Activated CD8-positive, alpha-beta T cell treated with anti-CD3 and anti-CD28 coated beads for 36 hours (primary cell): ENCODE measurements at places on chromosomes 7 and 10. TPM values are rescaled to one million over a fixed set of nuclear protein-coding genes. Genes with fewer than 3 reads are reported as not detected.

TRIL gene
- total RNA-seq: not detected

- H3K27ac ChIP-seq: no peak overlapping the region
- H3K4me3 ChIP-seq: no peak overlapping the region
- no peak for DNase-seq
These were observed 828.8 kb upstream of the MBL2 start for GRCh38 chr10:53601260-53601875.

HOXA11 gene
- total RNA-seq: 0.18 TPM

DNA sequence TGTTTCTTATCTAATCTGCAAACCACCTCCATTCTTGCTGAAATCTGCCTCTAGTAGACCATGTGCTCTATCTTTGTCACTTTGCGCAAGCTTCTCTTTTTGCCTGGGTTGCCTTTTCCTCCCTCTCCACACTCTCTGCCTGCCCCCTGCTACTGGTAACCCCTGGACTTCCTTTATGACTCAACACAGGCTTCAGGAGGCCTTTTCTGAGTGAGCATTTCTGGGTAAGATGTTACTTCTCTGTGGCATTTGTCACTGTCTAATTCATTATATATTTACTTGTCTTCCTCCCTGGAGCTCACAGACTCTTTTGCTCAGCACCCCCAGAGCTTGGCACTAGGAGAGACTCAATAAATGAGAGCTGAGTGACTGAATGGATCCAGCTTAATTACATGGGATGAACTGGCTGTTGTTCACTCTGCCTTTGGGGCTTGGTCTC, 8.4 kb downstream of the GOLGA7B start:
- H3K4me1 ChIP-seq: peaks cover 18% of the 10 kb centered on the region
- no peaks in the 10 kb centered on the region for H3K27me3 ChIP-seq
- no peak overlapping the region for H3K4me3 ChIP-seq
- H3K27ac ChIP-seq: peak overlapping the region; percentile 37

- no peak for DNase-seq
- no peaks in the 10 kb centered on the region for H3K4me1 ChIP-seq
- H3K4me3 ChIP-seq: no peak overlapping the region
- H3K27me3 ChIP-seq: peaks cover 1% of the 10 kb centered on the region
- H3K36me3 ChIP-seq: no peaks in the 10 kb centered on the region
These were observed 25.8 kb downstream of the AKR1C8 start for GRCh38 chr10:5159126-5159525.

DNA sequence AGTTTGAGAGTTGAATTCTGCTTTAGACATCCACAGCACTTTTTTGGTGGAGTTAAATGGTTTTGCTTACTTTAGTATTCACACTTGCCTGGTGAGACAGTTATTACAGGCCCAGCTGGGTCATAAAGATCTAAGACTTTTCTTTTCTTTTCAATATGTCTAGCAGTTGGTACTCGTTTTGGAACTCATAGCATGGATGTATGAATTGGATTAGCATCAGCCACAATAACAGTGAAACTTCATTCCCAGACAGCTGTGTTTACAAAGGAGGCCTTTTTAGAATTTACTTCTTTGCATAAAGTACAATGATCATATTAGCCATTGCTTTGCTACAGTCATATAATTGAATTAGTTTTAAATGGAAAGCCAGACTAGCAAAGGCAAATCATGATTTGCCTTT, 168.4 kb upstream of the DKK1 start:
- no peaks in the 10 kb centered on the region for H3K4me1 ChIP-seq
- no peaks in the 10 kb centered on the region for H3K27me3 ChIP-seq
- DNase-seq: no peak
- no peak overlapping the region for H3K4me3 ChIP-seq

C10orf105 gene
- 0.16 TPM for total RNA-seq

EGFR gene
- total RNA-seq: not detected

ZNF365 gene
- not detected for total RNA-seq

- H3K36me3 ChIP-seq: no peaks in the 10 kb centered on the region
- no peaks in the 10 kb centered on the region for H3K4me1 ChIP-seq
- no peak overlapping the region for H3K27ac ChIP-seq
These were observed 276.9 kb downstream of the ZMYND11 start for GRCh38 chr10:412109-412508.

- H3K36me3 ChIP-seq: no peaks in the 10 kb centered on the region
- H3K4me1 ChIP-seq: peaks cover 6% of the 10 kb centered on the region
- peak overlapping the region; percentile 69 for H3K4me3 ChIP-seq
- H3K27me3 ChIP-seq: no peaks in the 10 kb centered on the region
These were observed 205.0 kb downstream of the DIP2C start for GRCh38 chr10:484441-484924.

DNA sequence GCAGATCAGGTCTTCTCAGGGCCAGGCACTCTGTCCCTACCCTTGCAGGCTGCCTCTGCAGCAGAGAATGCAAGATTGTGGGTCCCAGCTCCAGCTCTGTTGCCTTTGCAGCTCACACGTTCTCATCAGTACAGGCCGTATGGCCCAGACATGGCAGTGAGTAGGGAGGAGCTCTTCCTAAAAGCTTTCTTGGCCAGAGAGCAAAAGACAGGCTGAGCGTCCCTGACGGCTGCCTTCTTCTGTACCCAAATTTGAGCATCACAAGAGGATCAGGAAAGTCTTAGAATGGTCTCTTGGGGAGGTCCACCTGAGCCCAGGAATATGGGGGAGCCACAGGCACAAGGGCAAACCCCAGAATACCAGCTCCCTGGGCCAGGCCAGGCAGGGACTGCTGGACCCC, 266.3 kb upstream of the ZMIZ1 start:
- peaks cover 2% of the 10 kb centered on the region for H3K27me3 ChIP-seq
- no peaks in the 10 kb centered on the region for H3K4me1 ChIP-seq
- no peaks in the 10 kb centered on the region for H3K36me3 ChIP-seq
- H3K27ac ChIP-seq: no peak overlapping the region
- DNase-seq: no peak

DNA sequence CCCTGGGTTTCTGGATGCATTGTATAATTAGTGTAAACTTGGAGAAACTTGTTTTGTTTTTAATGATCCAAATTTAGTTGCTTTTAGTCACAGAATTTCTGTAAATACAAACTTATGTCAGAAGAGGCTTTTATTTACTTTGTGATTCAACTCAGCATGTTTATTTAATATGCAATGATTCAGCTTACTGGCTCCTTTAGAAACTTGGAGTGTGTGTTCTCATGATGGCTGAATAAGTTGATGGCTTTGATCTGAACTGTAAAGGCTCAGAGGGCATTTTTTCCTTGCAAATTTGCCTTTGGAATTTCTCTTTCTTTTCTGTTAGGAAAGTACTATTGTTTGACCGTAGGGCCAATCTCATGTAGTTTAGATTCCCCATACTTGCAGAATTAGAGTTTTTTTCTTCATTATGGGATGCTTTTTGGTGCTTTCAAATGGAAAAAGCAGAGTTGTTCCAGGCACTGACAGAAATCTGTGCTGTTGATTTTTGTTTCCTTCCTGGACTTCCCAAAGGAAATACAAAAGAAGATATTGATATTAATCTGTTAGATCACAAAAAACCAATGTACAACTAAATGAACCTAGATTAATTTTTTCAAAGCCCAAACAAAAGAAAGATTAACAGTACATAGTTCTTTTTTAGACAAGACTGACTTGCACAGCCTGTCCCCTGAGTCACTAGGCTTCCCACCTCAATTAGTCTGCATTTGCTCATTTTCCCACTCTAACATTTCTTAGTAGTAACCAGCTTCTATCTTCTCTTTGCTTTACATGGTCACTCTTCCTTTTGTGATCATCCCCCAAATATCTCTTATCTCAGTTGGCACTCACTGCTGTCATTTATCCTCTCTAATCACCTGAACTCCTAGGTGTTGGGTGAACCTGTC, 96.8 kb upstream of the AGR3 start:
- no peak overlapping the region for H3K4me3 ChIP-seq
- peaks cover 3% of the 10 kb centered on the region for H3K27me3 ChIP-seq
- no peak for DNase-seq

DNA sequence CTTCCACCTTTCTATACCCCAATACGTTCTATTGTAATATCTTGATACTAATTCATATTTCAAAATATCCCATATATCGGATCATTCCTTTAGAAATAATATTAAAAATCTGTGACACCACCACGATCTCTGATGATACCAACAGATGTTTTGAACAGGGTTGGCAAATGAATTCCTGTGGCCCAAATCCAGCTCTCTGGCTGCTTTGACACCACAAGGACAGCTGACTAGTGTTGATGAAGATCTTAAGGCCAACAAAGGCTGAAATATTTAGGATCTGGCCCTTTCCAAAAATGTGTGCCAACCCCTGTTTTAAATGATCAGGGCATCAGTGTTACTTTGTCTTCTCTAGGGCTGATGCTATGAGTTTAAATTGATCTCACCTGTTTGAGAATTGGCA, 380.7 kb upstream of the PFKP start:
- H3K27me3 ChIP-seq: no peaks in the 10 kb centered on the region
- no peak for DNase-seq
- H3K4me3 ChIP-seq: no peak overlapping the region

- H3K27ac ChIP-seq: no peak overlapping the region
- no peaks in the 10 kb centered on the region for H3K4me1 ChIP-seq
- no peak for DNase-seq
- no peaks in the 10 kb centered on the region for H3K27me3 ChIP-seq
- no peak overlapping the region for H3K4me3 ChIP-seq
These were observed 384.4 kb downstream of the TCERG1L start for GRCh38 chr10:130927157-130927556.

DNA sequence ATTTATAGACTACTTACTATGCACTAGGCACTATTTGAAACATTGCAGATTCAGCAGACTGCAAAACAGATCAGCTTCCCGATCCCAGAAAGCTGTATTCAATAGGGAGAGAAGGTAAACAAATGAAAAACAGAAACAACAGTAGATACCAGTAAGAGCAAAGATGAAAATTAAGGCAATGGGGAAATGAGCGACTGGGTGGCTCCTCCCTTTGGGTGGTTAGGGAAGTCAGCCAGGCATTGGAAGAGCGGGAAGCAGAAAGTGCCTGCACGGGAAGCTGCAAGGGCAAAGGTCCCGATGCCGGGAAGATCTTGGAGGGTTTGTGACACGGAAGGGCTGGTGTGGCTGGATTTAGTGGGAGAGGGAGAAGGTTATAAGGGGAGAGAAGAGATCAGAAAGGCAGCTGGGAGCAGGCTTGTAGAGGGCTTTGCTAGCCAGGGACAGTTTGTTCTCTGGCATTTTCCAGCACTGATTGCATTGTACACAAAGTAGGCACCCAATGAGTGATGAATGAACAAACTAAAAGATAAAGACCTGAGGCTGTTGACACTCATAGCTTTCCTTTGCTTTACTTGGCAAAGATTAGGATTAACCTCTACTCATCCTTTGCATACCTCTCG, 67.8 kb downstream of the NAMPT start:
- DNase-seq: no peak
- H3K27me3 ChIP-seq: peaks cover 13% of the 10 kb centered on the region
- no peak overlapping the region for H3K4me3 ChIP-seq
- H3K27ac ChIP-seq: no peak overlapping the region

GRCh38 chr7:157041514-157042277, 31.2 kb upstream of the MNX1 start:
- H3K4me3 ChIP-seq: no peak overlapping the region
- H3K4me1 ChIP-seq: no peaks in the 10 kb centered on the region
- DNase-seq: no peak
- no peaks in the 10 kb centered on the region for H3K36me3 ChIP-seq
- H3K27ac ChIP-seq: no peak overlapping the region

- H3K36me3 ChIP-seq: peaks cover 3% of the 10 kb centered on the region
- H3K27ac ChIP-seq: no peak overlapping the region
- no peak overlapping the region for H3K4me3 ChIP-seq
- no peaks in the 10 kb centered on the region for H3K27me3 ChIP-seq
- no peak for DNase-seq
- H3K4me1 ChIP-seq: no peaks in the 10 kb centered on the region
These were observed 434.8 kb upstream of the FOXK1 start for GRCh38 chr7:4247106-4247876.

GRCh38 chr7:22561895-22562593, 62.1 kb upstream of the STEAP1B start:
- peak; percentile 25 for DNase-seq
- no peak overlapping the region for H3K27ac ChIP-seq
- no peak overlapping the region for H3K4me3 ChIP-seq
- no peaks in the 10 kb centered on the region for H3K36me3 ChIP-seq
- H3K27me3 ChIP-seq: peaks cover 30% of the 10 kb centered on the region
- peaks cover 38% of the 10 kb centered on the region for H3K4me1 ChIP-seq

CFTR gene
- not detected for total RNA-seq

DNA sequence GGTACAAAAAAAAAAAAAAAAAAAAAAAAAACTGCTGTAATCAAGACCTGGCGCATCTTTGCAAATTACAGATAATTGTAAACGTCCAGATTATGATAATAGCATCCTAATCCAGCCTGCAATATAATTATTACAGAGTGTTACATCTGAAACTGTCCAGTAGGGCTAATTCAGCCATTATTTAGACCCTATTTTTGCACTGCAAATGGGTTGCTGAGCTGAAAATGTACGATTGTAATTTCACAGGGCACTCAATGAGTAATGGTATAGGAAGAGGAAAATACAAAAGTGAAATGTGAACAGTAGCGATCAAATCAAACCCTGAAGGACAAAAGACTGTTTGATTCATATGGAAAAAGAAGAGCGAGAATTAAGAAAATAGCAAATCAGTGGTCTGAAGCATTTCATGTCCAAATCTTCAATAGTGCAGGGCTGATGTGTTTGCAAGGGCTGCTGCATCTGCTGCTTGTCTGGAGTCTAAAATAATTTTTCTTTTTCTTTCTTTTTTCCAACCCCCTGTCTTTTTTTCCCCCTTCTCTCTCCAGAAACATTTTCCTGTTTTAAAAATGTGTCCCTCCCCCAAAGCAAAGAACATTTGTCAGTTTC, 8.9 kb downstream of the DLX6 start:
- H3K4me3 ChIP-seq: no peak overlapping the region
- H3K4me1 ChIP-seq: peaks cover 8% of the 10 kb centered on the region
- DNase-seq: no peak
- H3K36me3 ChIP-seq: no peaks in the 10 kb centered on the region

- H3K4me3 ChIP-seq: no peak overlapping the region
- H3K27ac ChIP-seq: no peak overlapping the region
- peaks cover 8% of the 10 kb centered on the region for H3K36me3 ChIP-seq
- peaks cover 46% of the 10 kb centered on the region for H3K4me1 ChIP-seq
These were observed 50.6 kb downstream of the HIPK2 start for GRCh38 chr7:139727151-139727705.

COL28A1 gene
- not detected for total RNA-seq

GRCh38 chr10:73117976-73118743, 7.9 kb downstream of the NUDT13 start:
- H3K27me3 ChIP-seq: no peaks in the 10 kb centered on the region
- H3K4me3 ChIP-seq: no peak overlapping the region
- H3K4me1 ChIP-seq: peaks cover 6% of the 10 kb centered on the region
- H3K27ac ChIP-seq: no peak overlapping the region

DNA sequence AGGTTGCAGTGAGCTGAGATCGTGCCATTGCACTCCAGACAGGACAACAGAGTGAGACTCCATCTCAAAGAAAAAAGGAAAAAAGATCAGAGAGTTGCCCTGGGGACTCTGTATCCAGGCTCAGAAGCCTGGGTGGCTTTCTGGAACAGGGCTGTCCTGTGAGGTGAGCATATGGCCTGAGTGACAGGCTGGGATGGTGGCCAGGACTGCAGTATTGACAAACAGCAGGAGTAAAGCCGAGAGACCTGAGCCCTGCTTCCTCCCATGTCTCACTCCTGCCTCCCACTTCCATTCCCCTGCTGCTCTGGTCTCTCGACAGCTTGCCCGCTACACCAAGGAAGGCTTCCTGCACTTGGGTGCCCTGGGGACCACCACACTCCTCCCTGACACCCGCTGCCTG, 578.5 kb downstream of the GALNT17 start:
- H3K4me3 ChIP-seq: no peak overlapping the region
- H3K27me3 ChIP-seq: peaks cover 1% of the 10 kb centered on the region
- no peak for DNase-seq
